ENCODE measurements at places on chromosomes 3 and 15.

GRCh38 chr15:43776101-43776717 is 557 bp downstream of the ELL3 start:
- peak; percentile 50 for DNase-seq

DNA sequence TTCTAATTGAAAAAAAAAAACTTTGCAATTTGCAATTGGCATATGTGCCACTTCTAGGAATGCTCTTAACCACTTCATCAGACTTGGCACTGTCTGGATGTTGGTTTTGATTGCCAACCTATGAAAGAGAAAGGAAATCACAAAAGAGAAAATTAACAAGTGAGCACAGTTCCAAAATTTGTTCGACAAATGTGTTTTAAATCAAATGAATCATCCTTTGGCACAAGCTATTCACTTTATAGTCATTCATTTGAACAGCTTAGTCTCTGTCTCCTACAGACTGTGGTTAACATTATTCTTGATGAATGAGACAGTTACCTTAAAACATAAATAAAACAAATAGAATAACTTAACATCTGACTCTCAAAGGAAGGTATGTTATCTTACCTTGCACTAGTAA is 265.0 kb downstream of the EPHA3 start:
- no peak for DNase-seq

- DNase-seq, result no peak
These were observed 16.1 kb downstream of the ALS2CL start for GRCh38 chr3:46677411-46677726.

GRCh38 chr3:29239376-29239775 is 41.5 kb upstream of the RBMS3 start:
- DNase-seq, result no peak

- no peak for DNase-seq
These were observed 1097.1 kb downstream of the ROBO1 start for GRCh38 chr3:78670746-78671145.

DNA sequence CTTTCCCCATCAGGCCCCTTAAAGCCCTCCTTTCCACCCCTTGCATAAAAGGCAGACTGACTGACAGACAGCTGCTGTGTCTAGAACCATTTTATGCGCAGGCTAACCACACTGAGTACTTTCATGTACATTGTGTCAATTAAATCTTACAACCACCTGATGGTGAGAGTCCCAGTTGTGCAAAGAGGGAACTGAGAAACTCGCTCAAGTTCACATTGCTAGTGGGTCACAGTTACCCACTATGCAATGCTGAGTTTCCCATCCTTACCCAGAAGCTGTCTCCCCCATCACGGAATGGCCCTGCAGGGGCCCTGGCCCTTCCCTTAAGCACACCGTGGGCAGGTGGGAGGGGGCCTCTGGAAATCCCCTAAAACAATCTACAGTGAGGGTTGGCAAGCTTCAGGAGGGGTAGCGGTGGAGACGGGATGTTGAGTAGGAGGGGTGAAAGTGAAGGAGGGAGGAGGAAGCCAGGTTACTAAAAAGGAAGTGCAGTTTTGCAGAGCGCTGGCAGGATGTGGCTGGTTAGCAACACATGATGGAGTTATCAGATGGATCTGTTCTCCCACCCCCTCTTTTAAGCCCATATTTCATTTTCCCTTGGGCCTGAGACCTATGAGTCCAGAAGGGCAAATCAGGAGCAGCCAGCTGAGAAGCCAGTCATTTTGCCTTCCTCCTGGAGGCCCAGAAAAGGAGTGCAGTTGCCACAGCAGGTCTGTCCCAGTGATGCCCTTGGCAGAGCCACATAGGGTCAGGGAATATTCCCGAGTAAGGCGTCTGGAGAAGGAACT is 30.0 kb downstream of the STARD5 start:
- DNase-seq, result no peak

DNA sequence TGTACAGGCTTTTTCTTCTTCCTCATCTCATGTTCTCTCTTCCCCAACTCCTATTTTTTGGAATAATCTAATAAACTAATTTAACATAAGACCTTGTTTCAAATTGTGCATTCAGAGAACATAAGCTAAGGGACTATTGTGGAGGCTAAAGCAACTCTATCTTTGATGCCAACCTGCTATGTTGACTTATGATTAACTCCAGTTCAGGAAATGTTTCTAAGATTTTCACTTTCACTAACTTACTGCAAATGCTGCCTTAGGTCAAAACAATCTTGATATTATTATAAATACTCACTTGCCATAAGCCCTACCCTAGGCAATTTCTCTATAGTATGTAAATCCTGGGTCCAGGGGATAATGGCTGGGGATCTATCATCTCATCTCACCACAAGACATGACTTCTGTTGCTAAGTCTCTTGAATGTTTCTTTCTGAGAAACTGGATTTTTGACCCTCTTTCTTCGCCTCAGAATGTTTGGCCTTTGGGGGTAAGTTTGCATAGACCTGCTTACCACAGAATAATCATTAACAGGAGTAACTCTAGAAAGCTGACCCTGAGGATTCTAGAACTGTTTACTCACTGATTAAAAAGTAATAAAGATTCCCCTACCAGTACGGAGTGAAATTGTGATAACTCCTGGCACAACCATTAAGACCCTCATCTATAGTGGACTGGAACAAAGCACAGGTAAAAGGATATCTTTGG is 768.1 kb downstream of the GBE1 start:
- no peak for DNase-seq

DNA sequence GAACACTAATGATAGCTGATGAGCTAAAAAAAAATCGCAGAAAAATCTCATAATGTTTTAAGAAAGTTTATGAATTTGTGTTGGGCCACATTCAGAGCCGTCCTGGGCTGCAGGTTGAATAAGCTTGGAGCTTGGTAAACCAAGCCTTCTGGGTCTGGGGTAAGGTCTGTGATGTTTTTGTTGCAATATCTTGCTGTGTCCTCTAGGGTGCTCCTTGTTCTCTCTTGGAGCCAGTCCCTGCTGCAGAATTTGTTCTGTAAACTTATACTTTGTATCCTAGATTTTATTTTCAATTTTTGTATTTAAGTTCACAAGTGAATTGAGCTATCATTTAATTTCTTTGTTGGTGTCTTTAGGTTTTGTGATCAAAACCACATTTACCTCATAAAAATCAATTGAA is 143.7 kb downstream of the NR1D2 start:
- no peak for DNase-seq

- DNase-seq, result no peak
These were observed 31.4 kb upstream of the ABHD5 start for GRCh38 chr3:43659250-43659880.

DNA sequence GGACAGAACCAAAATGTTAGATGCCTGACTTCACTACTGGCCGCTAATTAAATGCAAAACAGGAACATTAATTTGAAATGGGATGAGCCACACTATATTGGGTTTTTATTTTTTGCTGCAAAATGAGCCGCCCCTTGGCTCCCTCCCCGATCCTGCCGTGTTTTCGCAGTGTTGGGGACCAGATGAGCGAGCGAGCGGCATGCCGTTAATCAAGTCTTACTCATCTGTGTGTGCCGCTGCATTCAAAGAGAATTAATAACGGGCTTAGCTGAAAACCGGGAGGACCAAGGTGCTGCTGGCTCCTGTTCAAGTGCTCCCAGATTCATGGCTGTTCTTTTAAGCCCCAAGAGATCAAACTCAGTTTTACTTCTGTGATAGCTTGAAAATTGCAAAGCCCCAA is 20.0 kb downstream of the TAFA4 start:
- no peak for DNase-seq

- DNase-seq, result no peak
These were observed 528.1 kb upstream of the MCTP2 start for GRCh38 chr15:93703092-93703739.

- peak; percentile 33 for DNase-seq
These were observed 87.6 kb upstream of the SOX2 start for GRCh38 chr3:181623924-181624694.

DNA sequence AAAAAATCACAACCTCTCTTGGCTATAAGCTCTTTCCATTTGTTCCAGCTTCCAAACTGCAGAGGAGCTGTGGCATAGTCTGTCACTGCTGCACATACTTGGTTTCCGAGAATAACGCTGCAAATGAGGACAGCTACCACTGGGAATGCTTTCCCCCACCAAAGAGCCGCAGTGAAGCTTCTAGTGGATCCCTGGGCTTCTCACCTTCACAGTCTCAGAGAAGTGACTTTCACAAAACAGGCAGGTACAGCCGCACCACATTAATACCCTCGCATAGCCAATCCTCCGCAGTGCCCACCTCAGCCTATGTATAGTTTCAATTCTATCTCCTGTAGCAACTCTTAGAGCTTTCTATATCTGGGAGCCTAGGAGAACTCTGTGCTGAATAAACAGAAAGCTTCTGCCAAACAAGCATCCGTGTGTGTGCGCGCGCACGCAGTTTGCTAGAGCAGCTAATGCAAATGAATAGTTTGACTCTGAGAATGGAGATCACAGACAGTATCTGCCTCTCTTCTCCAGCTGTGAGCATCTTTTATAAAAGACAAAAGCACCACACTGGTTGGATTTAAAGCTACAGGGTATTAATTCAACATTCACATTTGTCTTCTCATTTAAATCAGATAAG is 81.9 kb upstream of the PLXND1 start:
- peak; percentile 74 for DNase-seq

DNA sequence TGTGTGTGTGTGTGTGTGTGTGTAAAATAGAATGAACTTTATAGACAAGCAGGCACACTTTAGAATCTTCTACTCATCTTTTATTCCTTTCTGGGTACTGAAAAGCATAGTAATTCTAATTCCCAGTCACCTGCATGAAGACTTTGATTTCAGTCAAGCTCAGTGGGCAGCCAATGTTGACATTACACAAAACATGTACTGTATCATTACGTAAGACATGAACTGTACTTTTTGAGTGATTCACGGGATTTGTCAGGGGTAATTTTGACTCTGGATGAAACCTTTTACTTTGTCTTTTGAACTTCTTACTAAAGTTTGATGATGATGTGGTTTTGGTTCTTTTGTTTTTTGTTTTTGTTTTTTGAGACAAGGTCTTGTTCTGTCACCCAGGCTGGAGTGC is 38.8 kb downstream of the PTPRG start:
- DNase-seq, result no peak

GRCh38 chr3:161049683-161050248 is 55.4 kb downstream of the B3GALNT1 start:
- DNase-seq, result no peak

GRCh38 chr3:187942658-187943241 is 197.5 kb upstream of the BCL6 start:
- no peak for DNase-seq

GRCh38 chr3:4419386-4419785 is 47.7 kb downstream of the SUMF1 start:
- no peak for DNase-seq

- no peak for DNase-seq
These were observed 858 bp downstream of the RBM5 start for GRCh38 chr3:50089609-50089945.

DNA sequence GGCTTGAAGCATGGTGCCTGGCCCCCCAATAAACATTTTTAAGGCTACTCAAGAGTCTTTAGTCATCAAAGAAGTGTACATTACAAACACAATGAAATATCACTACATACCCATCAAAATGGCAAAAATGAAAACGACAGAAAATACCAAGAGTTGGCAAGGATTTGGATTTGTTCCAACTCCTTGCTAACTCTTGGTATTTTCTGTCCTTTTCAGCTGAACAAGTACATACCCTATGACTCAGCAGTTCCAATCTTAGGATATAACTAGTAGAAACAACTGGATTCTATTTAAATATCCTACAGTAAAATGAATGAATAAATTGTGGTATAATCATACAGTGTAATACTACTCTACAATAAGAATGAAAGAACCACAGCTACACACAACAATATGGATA is 25.1 kb upstream of the GABPB1 start:
- no peak for DNase-seq

GRCh38 chr3:140532793-140533330 is 145.0 kb upstream of the TRIM42 start:
- DNase-seq, result no peak

DNA sequence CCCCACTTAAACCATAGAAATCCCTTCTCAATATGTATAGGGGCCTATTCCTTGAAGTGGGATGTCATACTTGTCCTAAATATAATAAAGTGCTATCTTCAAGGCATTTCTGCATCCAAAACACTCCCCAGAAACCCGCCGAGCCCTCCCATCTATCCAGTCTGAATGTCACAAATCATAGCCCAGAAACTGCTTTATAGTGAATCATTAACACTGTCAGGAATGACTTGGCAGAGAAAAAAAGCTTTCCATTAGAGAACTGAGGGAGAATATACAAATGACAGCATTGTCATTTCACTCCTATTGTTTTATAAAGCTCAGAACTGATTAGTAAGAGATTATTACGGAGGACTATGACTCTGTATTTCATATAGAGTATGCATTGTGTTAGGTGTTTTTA is 48.4 kb upstream of the MEIS2 start:
- DNase-seq, result no peak

GRCh38 chr3:42424911-42425310 is 14.5 kb upstream of the LYZL4 start:
- no peak for DNase-seq
